ENCODE measurements at places on chromosomes 13 and 19.

DNA sequence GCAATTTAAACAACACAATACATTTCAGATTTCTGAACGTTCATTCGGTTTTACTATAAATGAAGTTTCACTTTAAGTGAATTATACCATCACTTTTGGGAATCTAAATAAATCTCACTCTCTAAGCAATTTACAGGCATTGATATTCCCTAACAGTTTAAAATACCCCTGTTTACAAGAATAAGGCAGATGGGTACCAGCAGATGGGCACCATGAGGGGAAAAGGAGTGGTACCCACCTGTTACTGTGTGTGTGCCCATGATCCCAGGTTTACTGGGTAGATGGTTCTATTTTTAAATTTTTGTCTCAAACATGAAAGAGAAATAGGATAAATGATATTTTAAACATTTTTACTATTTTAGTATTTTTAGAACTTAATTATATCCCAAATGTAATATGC, 212.9 kb downstream of the PCDH9 start:
- DNase-seq: no peak

- DNase-seq: no peak
Measured at GRCh38 chr13:24023073-24023472, 125.8 kb upstream of the C1QTNF9B start.

GRCh38 chr13:50208826-50209335, 193.6 kb downstream of the KCNRG start:
- DNase-seq: no peak

- DNase-seq: no peak
Measured at GRCh38 chr13:99528547-99528946, 27.3 kb downstream of the TM9SF2 start.

DNA sequence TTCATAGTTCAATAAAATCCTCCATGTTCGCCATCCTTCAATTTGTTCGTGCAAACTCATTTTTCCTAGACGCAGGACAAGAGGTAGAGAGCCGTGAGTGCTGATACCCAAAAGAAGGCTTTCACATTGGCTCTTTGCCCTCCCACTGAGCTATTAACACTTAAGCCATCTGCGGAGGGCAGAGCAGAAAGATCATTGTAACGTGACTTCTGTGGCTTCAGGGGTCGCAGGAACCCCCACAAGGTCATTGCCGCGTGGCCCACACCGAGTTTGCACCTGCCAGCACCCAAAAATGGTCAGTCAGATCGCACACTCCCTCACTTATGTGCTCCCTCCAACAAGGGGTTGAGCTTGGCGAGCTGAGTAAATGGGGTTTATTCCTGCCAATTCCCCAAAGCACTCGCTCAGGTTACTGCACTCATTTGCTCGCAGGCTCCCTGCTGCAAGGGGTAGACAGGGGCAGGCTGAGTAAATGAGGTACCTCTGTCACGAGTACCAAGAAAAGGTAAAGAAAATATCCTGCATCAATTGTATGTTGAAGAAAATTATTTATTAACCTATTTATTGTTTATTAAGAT, 144.1 kb downstream of the PRR20E start:
- no peak for DNase-seq

DNA sequence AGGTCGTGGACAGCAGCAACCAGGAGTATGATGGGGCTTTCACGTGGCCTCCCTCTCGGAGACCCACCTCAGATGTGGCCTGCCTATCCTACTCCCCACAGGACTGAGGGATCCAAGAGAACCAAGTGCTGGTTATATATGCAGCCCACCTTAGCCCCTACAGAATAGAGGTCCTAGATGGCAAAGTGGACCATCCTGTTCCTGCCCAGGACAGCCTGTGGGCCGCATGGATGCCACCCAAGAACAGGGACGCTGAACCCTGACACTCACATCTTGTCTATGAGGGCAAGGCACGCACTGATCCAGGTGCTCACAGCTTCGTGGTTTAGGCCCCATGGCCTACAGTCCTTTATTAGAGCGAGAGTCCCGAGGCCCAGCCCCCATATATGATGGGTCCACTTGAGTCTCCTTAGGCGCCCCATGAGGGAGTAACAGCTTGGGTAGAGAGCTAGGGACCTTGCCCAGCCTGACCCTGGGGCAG, 1.5 kb upstream of the SLC27A5 start:
- no peak for DNase-seq

- peak; percentile 23 for DNase-seq
Measured at GRCh38 chr13:52713894-52714293, 25.7 kb downstream of the CNMD start.

GRCh38 chr13:90385781-90386489, 961.6 kb upstream of the MIR17HG start:
- no peak for DNase-seq

DNA sequence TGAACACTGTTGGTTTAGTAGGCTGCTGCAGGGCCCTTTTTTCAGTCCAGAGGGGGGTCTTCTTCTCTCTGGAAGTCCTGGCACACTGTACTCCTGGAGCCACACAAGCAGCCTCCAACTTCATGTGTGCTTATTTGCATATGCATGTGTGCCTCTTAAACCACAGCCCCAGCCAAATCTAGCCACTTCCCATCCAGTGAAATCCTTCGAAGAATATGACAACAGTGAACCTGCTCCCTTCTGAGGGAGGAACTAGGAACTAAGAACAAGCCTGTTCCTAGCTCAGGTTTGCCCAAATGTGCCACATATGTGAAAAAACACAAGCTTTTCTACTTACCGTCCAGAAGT, 348.5 kb downstream of the FOXO1 start:
- DNase-seq: no peak

All from hippocampal formation (tissue), 2 donors.